ENCODE measurements at places on chromosomes 3 and 15.

GRCh38 chr3:62193586-62194345 is 179.6 kb downstream of the FEZF2 start:
- no peak for DNase-seq

- DNase-seq = no peak
These were observed 94.5 kb downstream of the GOLIM4 start for GRCh38 chr3:168001244-168001643.

- no peak for DNase-seq
These were observed 53.3 kb upstream of the CPOX start for GRCh38 chr3:98646680-98647079.

GRCh38 chr3:37435572-37435971 is 261.2 kb upstream of the LRRFIP2 start:
- DNase-seq = no peak

- no peak for DNase-seq
These were observed 116.4 kb downstream of the GREM1 start for GRCh38 chr15:32834156-32834555.

DNA sequence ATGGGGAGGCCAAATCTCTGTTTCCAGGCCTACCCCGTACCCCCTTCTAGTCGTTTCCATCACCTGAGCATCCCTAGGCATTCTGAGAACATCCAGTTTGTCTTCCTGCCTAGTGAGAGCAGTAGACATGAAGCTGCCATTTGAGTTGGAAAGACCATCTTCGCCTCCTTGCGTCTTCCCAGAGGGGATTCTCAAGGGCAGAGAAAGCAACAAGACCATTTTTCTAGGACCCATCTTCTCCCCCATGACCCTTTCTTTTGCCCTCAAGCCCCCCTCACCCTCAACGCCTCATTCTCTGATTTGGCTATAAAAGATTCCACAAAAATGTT is 148.7 kb upstream of the BHLHE40 start:
- no peak for DNase-seq

GRCh38 chr15:81338170-81339007 is 14.4 kb upstream of the STARD5 start:
- no peak for DNase-seq

DNA sequence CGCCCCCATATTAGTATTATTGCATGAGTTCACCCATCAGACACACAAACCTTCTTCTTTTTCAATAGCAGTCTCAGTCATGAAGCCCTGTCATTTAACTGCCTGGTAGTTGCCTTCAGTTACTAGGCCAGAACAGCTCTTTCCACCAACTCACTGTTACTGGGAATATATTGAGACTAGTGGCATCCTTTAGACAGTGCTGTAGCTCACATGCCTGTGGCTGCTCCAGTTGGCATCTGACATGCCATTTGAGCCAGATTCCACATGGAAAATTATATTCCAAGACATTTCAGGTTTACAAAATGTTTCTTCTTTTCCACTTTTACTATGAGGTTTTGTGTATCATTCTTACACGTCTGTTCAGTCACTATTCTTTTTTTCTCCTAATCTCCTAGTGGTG is 146.1 kb downstream of the GHSR start:
- DNase-seq = no peak

DNA sequence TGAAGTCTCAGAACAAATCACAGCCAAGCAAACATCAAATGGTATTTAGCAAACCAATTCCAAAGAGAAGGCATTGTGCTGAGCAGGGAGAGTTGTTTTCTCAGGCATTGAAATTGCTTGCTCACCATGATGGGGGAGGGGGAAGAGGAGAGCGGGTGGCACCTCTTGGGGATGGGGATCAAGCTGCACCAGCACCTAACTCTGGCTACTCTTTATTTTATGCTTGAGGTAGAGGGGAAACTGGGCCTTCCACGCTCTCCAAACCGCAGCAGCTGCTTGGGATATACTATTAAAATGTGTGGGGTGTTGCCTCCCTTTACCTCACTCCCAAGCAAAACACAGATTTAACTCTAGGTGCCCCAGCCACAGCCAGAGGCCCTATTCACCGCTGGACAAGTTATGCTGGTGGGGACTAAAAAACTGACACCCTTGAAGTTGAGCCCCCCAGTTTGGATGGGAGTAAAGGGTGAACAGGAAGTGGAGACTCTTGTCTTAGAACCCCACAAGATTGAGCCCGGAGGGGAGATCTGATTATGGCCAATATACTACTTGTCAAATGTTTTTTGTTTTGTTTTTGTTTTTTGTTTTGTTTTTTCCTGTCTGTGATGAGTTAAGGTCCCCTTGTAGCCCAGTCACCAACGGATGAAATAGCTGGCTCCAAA is 5.0 kb upstream of the FOXB1 start:
- DNase-seq = no peak

GRCh38 chr15:92636908-92637481 is 18.6 kb downstream of the FAM174B start:
- no peak for DNase-seq

All from activated CD4-positive, CD25-positive, alpha-beta regulatory T cell (primary cell).